Activated CD4-positive, CD25-positive, alpha-beta regulatory T cell treated with anti-CD3 and anti-CD28 coated beads, Interleukin-2, amount 50 U/mL, for 24 hours (primary cell): ENCODE measurements at places on chromosomes 5 and 9.

DNA sequence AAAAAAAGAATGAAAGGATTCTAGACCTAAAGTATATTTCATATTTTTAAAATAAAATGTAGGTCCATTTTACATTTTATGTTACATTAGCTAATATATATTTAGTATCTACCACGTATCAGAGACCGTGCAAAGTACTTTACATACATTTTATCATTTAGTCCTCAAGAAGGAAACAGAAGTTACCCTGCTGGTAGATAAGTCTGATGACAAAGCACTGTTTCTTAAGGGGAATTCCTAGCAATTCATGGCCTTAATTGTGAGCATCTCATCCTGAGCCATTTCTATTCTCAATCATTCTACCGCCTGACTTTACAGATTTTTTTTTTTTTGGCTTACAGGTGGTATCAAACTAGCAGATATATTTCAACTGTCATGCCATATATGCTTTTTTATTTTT lies 367.7 kb downstream of the PRELID2 start:
- no peak for ATAC-seq

- no peak for ATAC-seq
These were observed 1273.0 kb downstream of the EFNA5 start for GRCh38 chr5:106397700-106398099.

DNA sequence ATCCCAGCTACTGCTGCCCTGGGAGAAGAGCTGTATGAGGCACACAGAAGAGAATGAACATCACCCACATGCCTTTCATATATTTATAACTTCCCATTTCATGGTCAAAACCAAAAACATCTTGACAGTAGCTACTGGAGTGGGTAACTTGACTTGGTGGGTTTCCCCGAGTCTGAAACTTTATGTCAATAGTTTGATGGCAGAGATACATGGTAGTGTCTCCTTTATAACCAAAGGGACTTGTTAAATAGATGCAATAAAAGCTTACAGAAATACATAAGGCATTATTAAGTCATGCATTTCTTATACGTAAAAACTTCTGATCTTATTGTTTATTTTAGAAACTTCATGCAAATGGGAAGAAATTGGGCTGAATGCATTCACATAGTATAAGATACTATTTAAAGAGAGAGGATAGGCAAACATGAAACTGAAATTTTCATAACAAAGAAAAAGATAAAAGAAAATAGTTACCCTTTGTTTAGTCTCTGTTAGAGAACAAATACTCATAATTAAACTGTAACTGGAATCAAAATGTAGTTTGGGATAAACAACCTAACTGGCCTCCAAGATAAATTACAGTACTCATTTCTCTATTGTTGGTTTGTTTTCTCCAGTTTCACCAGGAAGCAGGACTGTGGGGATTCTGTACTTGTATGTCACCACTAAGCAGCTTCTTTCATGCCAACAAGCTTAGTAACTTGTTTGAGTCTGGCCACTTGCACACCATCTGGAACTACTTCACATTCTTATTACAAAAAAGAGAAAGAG lies 459.3 kb upstream of the MEF2C start:
- no peak for ATAC-seq

- no peak for ATAC-seq
These were observed 49.2 kb upstream of the PTPRD start for GRCh38 chr9:10661994-10662393.

GRCh38 chr9:27382975-27383374 lies 86.0 kb upstream of the EQTN start:
- no peak for ATAC-seq

GRCh38 chr5:167644619-167645018 lies 646.8 kb upstream of the WWC1 start:
- no peak for ATAC-seq

GRCh38 chr5:11958321-11958720 lies 54.1 kb upstream of the CTNND2 start:
- no peak for ATAC-seq

DNA sequence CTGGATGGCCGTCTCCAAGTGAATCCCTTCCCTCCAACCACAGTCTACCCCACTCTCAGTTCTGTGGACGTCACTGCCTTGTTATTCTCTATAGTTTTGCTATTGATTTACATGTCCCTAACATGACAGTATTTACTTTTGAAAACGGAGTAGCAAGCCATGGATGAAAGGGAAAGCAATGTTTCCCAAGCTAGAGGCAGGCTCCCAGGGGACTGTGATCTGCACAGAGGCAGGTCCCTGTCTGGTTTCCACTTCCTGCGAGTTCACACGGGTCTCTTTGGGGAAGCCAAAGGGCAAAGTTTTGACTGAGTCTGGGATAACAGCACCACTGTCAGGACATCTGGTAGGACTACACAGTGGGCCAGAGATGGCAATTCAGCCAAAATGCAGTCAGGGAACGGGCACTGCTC lies 12.7 kb downstream of the C9orf153 start:
- no peak for ATAC-seq

DNA sequence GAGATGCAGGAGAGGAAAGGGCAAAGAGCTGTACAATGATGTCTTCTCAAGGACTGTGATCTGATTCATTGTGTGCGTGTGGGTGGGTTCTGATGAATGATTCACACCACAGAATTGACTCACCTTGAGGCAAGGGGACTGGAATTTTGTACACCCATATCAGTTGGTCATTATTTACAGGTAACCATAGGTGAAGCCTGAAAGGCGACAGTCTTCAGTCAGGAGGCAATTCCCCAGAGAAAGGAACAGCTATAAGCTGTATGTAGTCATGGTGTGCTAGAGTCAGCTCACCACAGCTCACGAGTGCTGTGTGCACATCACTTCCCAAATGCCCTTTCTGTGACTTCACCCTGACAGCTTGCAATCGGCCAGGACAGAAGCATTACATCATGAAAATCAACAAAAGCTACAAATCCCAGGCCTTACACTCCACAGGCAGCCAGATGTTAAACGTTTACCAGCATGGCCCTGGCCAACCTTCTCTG lies 87.6 kb upstream of the RPS23 start:
- peak; percentile 78 for ATAC-seq

DNA sequence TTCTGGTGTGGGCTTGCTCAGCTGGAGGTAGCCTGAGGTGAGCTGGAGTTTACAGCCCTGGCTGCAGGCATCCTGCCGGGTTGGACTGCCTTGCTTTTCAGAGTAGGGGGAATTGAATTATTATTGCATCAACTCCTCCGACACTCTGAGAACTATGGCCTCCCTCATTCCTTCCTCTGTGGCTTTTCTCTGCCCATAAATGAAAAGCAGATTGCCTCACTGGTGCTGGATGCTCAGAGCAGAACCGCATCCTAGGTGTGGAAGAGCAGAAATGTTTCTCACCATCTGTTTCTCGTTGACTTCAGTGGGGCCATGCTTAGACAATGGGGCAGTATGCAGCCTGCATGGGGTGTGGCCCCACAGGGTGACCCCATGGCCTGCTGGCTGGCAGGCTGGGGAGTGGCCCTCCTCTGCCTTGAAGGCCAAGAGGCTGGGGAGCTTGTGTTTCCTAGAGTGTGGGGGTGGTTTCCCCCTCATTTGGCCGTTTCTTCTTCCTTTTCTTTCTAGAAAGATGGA lies 27.3 kb upstream of the TGFBI start:
- ATAC-seq: no peak

DNA sequence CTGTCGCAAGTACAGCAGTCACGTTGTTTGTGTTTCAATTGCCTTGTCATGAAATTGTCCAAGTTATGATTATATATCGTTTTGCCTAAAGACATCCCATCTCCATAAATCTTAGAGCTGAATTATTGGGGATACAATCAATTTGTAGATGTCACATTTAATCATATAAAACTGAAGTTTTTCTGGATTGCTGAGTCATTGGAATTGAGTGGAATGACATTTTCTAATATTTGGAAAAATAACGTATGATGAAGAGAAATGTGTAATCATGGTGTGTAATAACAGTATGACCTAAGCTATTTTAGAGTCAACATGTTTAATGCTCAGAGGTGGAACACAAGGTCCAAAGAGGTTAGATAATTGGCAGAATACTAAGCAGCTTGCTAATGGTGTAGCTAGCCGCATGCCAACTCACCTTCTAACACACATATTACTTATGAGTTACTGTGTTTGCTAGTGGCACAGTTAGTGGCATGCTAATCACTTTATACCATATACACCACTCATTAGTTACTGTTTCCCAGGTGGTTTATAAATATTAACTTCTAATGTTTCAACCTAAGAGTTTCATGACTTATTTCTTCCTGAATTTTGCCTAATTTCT lies 473.1 kb upstream of the GRAMD2B start:
- no peak for ATAC-seq

DNA sequence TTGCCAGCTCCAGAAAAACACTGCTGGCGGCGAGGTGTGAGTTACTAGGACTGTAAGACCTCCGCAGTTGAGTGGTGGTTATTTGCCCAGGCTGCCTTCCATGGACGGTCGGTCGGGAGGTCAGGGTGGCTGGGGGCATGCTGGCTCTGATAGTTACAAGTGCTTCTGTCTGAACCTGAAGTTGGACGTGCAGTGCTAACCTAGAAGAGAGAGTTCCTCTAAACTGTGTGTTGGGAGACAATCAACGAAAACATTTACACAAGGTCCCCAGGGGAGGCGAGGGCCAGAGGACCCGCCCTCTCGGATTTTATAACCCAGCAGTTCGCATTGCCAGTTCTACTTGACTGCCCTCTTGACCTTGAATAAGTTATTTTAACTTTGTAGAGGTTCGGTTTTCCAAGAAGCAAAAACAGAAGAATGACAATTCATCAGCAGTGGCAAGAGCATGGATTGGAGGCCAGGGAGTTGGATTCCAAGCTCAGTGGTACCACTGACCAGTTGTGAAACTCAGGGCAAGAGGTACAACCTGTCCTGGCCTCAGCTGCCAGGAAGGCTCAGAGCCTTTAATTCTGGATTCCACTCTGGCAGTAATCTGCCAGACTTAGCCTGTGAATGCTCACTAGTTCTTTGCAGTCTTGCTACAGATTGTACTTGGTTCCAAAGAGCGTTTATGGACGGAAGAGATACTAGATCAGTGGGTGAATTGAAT lies 28.7 kb upstream of the PDE8B start:
- no peak for ATAC-seq

- ATAC-seq: no peak
These were observed 2.3 kb downstream of the MEGF9 start for GRCh38 chr9:120711841-120712538.

GRCh38 chr5:110371725-110372041 lies 354.8 kb downstream of the TMEM232 start:
- no peak for ATAC-seq

DNA sequence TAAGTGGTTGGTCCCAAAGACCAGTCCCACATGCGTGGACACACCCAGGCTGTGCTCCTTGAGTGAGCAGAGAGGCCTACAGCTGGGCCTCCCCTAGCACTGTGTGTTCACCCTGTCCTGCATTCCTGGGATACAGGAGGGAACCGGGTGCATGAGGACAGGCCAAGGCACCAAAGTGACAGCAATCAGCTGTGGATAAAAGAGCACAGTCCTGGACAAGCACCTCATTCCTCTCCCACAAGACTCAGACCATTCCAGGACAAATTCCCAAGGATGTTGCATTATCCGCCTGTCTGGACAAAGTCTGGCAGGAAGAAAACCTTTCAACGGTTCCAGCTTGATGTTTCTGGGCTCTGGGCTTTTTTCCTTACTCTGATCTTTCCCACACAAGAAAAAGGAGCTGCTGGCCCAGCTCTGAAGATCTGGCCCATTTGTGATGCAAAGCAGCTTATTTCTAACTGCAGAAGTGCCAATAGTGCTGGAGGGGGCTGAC lies 273.2 kb downstream of the ENC1 start:
- no peak for ATAC-seq

DNA sequence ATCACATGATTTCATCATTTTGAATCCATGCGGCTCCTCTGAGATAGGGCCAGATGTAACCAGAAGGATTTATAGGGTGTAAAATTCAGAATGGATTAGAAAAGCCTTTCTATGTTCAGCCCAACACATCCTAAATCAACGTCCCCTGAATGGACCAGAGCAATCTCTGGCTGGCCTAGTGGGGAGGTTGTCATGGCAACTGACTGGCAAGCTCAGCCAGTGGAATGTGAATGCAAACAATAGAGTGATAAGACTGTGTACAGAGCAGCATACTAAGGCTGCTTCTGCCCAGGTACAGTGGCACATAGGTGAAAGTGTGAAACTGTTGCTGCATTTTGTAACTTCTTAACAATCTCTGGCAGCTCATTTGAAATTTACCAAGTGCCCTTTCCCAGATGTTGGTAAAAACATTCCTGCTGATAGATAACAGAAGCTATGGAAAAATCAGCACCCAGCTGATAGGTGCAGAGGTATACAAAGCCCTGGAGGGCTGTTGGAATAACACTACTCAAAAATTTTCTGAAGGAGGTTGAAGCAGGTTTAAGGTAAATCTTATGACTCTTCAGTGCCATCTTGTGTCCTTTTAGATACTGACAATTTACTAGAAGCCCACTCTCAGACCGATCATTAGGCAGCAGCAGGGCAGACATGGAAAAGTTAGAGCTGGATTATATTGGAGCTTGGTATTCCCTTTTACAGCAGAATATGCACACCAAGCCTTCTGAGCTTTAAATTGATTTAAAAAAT lies 267.2 kb downstream of the RAB3C start:
- ATAC-seq: no peak

GRCh38 chr9:25613709-25614108 lies 64.5 kb downstream of the TUSC1 start:
- ATAC-seq: no peak

- ATAC-seq: no peak
These were observed 10.6 kb downstream of the TMEM250 start for GRCh38 chr9:136107953-136108647.

GRCh38 chr5:101838435-101838834 lies 457.6 kb downstream of the SLCO4C1 start:
- no peak for ATAC-seq

GRCh38 chr5:172413601-172414171 lies 40.6 kb downstream of the SH3PXD2B start:
- ATAC-seq: no peak

- ATAC-seq: no peak
These were observed 304.4 kb upstream of the IRX4 start for GRCh38 chr5:2187156-2187555.

DNA sequence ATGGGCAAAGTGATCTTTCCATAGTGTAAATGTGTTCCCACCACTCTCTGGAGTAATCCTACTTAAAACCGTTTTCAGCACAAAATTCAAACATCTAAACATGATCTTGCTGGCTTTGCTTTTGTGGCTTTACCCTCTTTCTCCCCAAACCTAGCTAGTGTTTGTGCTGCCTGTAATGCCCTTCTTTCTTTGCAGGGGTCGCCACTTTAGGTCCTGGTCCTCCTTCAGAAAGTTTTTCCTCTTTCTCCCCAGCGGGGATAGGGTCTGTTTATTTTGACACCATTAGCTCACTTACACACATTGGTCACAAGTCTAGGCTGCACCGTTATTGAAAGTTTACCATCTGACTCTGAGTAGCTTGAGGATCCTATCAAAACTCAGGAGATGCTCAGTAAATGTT lies 736 bp upstream of the HSD17B4 start:
- no peak for ATAC-seq

- ATAC-seq: no peak
These were observed 38.3 kb upstream of the EGFL7 start for GRCh38 chr9:136624184-136624951.

DNA sequence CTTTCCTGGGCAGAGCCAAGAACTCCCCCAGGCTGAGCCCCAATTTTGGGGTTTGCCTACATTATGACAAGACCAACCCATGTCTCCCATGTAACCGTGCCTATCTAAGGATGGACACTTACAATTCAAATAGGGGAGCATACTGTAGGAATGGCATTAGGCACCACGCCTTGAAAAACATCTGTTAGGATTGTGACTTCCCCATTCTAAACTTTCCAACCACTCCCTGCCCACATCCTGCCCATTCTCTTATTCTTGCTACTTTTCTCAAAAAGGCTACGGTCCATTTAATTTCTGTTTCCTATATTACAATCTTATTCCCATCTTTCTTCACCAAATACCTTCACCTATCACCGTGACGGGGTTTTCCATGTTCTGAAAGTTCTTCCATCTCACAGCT lies 99.2 kb downstream of the LPAR1 start:
- ATAC-seq: no peak
